ENCODE measurements at places on chromosomes 1 and 21.

DNA sequence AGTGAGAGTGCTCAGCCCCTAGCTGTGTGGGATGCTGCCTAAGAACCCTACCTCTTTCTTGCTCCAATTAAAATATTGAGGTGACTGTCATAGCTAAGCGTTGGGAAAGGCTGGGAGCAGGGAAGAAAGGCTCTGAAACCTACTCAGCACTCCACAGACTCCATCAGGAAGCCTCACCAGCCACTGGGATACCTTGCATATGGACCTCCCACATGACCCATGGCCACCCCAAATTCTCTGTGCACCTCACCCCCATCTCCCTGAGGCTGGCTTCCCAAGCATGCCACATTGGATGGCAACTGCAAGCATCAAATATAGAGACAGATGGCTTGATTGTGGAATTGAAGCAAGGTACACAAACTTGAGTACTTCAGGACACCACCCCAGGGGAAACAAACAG lies 41.8 kb downstream of the FLVCR1 start:
- no peak for DNase-seq

- DNase-seq = no peak
These were observed 10.1 kb upstream of the SERTAD4 start for GRCh38 chr1:210222340-210223006.

DNA sequence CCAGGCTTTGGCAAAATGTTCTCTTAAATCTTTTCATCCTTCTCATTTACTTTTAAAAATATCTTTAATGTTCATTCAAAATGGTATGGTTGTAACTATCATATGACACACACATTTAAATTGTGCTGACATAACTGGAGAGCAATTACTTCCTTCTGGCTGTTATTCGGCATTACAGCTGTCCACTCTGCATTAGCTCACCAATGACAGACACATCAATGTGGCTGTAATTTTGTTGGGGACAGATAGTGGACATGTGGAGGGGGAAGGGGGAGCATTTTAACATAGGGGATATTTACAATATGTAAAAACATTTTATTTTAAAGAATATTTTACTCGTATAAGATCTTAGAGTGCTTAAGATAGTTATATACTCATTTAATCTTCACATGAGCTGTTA lies 319.8 kb downstream of the HMCN1 start:
- no peak for DNase-seq

GRCh38 chr1:201480231-201481003 lies 11.4 kb upstream of the PHLDA3 start:
- no peak for DNase-seq

DNA sequence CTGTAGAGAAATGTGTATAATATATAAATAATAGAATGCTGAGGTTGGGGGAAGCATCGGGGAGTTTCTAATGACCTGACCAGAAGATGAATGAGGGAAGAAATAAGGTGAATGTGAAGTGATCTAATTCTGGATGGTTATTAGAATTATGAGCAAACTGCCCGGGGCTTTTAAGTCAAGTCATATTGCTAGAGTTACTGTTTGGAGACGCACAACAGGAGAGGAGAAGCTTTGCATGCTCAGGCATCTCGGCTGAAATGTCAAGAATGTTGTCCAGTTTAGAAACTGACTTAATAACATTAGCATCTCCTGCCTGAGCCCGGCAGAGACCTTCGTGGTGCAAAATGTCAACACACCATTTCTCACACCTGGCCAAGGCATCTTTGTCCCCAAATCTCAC lies 119.1 kb downstream of the RRAGC start:
- no peak for DNase-seq

- no peak for DNase-seq
These were observed 35.4 kb downstream of the SMYD3 start for GRCh38 chr1:246471688-246472087.

DNA sequence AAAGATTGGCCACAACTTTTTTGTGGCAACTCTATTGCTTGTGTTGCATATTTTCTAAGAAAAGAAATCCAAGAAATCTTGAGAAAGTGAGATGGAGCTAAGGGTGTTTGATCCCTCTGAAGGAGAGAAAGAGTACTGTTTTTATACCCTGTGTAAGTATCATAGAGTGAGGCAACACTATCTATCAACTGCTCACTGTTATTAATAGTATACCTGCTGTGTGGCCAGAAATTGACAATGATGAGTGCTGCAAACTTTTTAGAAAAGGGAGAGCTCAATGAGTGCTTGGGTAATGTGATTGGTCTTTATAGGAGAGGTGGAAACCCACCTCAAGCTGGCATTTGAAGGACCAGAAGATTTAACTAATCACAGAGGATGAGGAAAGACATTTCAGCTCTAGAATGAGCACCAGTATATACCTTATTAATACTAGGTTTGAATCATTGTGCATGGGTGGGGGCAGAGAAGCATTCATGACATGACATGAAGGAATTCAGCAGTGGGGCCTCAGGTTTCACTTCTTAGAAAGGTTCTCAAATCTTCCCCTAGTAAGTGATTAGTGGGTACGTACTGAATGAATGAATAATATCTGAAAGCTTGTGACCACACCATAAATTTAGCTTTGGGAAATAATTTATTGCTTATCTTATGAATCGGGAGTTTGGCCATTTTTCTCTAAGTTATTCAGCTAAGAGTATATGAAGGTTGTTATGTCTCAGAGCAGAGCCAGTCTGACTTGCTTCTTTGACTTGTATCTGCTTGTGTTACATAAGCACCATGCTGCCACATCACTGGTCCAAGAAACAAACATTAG lies 169.2 kb upstream of the SGIP1 start:
- DNase-seq = no peak

DNA sequence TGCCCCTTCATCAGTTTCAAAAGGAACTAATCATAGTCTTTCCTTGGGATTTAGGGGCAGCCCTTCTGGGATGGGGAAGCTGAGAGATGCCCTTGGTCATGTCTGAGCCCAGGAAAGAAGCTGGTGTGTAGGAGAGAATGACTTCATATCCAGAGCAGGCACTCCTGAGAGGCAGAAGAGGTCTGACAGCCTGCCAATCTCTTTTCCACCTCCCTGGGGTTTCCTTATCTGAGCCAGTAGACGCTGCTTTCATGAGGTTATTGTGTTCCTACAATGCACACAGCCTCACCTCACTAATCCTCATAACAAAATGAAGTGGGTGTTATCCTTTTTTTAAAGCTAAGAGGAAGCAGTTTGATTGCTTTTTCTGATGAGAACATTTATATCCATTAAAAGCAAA lies 14.1 kb downstream of the ROR1 start:
- DNase-seq = no peak

DNA sequence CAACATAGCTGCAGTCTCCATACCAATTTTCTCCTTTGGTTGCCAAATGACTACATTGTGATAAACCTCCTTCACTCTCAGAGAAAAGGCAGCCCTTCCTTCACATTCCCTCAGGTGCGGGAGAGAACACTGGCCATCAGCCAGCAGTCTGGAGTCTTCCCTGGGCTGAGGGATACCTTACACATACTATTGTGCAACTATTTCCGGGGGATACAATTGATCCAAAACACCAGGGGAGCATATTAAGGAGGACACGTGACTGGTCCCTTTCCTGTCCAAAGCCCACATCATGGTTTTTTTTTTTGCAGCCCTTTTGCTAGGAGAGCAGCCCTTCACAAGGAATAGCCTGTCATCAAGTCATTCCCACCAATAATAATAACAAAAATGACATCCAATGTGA lies 172.1 kb upstream of the ZRANB2 start:
- DNase-seq = no peak

DNA sequence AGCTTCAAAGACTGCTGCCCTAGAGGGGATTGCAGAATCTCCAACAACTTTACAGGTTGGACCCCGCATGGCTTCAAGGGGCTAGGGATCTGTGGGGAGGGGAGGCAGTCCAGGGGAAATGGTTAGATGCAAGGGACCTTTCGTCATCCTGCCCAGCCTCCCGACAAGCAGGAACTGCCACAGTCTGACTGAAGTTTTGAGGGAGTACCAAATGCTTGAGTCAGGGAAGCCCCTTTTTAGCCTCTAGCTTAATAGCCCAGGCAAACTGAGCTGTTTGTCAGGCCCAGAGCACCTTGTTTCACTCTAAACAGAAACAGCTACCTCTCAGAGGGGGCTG lies 1.1 kb downstream of the TOR3A start:
- no peak for DNase-seq

GRCh38 chr1:63326106-63326472 lies 3.7 kb downstream of the FOXD3 start:
- DNase-seq = no peak

DNA sequence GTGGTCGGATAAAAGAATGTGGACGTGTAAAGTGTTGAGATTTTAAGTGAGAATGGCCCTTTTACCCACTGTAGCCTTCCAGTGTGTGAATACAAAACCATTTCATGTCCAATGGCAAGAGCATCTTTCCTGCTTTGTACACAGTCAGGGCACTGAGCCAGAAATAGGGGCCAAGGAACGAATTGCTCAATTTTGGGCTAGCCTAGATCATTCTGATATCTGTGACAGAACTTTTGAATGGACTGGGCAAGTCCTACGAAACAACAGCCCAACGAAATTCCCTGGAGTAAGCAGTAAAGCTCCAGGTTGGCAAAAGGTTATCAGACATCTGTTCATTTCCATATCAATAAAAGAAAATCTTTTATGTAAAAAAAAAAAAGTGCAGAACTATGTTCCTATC lies 5.5 kb downstream of the KIF26B start:
- no peak for DNase-seq

DNA sequence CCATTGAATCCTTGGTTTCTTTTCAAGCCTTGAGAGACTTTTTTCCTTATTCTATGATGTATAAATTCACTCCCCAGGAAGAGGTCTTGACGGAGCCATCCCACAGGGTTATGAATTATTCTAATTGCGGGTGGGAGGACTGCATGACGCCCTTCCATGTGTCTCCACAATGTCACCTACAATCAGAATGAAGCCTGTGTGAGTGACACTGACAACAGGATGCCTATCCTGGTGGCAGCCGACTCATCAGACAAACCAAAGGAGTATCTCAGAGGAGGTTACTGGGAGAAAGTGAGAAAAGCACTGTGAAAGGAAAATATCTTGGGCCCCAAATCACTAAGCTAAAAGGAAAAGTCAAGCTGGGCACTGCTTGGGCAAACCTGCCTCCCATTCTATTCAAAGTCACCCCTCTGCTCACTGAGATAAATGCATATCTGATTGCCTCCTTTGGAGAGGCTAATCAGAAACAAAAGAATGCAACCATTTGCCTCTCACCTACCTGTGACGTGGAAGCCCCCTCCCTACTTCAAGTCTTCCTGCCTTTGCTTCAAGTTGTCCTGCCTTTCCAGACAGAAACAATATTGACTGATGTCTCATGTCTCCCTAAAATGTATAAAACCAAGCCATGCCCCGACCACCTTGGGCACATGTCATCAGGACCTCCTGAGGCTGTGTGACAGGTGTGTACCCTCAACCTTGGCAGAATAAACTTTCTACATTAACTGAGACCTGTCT lies 98.4 kb downstream of the SMYD2 start:
- no peak for DNase-seq

GRCh38 chr1:34924759-34925555 lies 4.5 kb downstream of the DLGAP3 start:
- no peak for DNase-seq

DNA sequence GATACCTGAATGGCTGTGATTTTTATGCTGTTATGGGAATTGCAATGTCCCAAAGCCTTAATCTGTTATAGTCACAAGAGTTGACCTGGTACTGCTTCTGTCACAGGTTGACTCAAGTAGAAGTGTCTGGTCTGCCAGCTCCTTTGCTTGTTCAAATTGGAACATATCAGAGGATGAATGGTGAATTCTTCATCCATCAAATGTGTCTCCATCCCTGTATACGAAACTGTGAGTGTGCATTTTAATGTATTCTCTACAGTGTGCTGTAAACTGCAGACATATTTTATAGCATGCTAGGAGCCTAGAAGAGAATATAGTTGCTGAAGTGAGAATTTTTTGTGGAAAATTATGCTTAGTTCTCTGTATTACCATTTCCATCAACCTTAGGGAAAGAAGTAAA lies 608.4 kb downstream of the AMY1C start:
- DNase-seq = no peak

- DNase-seq = no peak
These were observed 162.3 kb upstream of the POGK start for GRCh38 chr1:166676981-166677380.

DNA sequence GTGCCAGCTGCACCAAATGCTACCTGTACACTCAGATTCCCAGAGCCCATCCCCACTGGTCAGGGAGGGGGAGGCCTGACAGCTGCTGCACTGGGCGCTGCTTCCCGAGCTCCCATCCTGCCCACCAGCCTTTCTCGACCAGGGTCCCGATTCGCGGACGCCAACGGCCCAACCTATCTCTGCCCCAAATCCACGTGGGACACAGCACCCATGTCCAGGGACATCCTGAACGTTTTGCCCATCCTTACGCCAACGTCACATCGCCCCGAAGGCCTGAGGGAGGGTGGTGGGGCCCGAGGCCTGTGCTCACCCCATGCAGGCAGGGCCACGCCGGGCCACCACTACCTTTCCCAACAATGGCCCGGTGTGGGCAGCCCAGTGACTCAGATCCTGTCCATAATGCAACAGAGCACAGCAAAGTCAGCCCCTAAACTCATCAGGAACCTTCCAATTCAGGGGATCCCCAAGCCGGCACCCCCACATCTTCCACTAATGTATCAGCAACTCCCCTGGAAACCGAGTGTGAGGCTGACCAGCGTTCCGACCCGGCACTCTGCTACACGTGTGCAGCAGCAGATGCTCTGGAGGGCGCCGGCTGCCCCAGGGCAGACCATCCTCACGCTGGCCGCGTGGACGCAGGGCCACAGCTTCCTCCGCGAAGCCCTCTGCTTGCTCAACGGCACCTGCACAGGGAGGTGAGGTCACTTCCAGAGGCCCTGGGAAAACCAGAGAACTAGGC lies 11.3 kb upstream of the TMEM240 start:
- DNase-seq = no peak

GRCh38 chr1:43147625-43148327 lies 24.3 kb downstream of the EBNA1BP2 start:
- no peak for DNase-seq

- DNase-seq = no peak
These were observed 674 bp downstream of the BCL10 start for GRCh38 chr1:85275701-85276214.

- no peak for DNase-seq
These were observed 26.3 kb upstream of the IL20 start for GRCh38 chr1:206839006-206839560.
